C1 segment of cervical spinal cord (tissue), 14 donors: ENCODE measurements at places on chromosomes 2 and 18.

GRCh38 chr2:11320698-11321492, 23.5 kb downstream of the ROCK2 start:
- DNase-seq: no peak

- DNase-seq: no peak
These were observed 1132.5 kb upstream of the CELF4 start for GRCh38 chr18:38698088-38698487.

DNA sequence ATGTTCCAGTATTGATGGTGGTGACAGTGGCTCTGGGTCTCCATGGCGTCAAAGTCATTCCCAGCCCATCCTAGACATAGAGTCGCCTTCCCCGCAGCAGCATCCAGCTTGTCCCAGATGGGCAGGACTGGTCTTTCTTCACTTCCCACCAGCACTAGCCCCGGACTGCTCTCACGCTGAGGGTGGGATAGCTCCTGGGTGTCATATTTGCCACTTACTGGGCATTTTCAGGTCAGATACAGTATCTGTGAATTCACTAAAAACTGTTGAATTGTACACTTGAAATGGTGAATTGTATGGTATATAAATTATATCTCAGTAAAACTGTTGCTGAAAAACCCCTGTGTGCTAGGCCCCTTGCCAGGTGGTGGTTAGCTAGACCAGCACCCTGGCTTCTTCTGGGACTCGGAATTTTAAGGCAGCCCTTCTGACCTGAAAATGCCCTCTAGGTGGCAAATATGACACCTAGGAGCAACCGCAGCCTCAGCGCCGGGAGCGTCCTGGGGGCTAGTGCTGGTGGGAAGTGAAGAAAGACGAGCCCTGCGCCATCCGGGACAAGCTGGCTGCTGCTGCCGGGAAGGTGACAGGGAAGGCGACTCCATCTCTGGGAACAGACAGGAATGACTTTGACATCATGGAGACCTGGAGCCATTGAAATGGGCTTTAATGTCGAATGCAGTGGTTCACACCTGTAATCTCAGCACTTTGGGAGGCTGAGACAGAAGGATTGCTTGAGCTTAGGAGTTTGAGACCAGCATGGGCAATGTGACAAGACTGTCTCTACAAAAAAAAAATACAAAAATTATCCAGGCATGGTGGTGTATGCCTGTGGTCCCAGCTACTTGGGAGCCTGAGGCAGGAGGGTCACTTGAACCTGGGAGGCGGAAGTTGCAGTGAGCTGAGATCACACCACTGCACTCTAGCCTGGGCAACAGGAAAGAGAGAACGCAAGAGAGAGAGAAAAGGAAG, 56.2 kb downstream of the DDX1 start:
- no peak for DNase-seq

DNA sequence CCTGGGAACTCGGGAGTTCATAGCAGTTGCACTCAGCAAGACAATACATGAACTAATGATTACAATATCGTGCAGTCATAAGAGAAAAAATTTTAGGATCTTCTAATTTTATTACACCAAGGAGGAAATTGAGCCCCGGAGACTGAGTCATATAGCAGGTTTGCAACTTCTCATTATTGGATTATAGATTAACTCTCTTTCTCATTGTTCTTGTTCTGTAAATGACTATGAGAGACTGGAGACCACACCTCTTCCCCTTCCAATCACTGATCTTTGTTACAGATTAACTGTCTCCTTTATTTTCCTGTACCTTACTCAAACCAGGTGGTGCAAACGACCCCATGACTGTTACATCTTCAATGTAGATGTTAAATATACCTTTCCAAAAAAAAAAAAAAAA, 435.8 kb upstream of the DDX18 start:
- no peak for DNase-seq

- no peak for DNase-seq
These were observed 243.5 kb upstream of the SALL3 start for GRCh38 chr18:78736015-78736690.
